ENCODE measurements at places on chromosomes 4 and X.

DNA sequence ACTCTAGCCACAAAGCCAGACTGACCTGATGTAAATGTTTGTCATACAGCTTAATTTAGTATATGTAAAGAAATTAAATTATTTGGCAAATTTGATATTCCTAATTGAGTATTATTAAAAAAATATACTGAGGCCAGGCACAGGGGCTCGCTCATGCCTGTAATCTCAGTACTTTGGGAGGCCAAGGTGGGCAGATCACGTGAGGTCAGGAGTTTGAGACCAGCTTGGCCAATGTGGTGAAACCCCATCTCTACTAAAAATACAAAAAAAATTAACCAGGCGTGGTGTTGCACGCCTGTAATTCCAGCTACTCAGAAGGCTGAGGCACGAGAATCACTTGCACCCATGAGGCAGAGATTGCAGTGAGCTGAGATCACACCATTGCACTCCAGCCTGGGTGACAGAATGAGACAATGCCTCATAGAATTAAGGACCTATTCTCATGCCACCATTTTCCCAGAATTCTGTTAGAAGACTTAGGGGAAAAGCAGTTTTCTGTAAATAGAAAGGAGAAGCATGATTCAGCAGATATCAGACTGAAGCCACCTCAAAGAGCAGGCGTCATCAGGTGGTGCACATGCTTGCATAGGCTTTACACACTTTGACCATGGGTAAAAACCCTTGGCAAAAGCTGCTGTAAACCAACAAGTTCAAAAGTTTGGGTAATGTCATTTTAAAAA, 6.1 kb downstream of the UBQLN2 start:
- DNase-seq, result no peak

DNA sequence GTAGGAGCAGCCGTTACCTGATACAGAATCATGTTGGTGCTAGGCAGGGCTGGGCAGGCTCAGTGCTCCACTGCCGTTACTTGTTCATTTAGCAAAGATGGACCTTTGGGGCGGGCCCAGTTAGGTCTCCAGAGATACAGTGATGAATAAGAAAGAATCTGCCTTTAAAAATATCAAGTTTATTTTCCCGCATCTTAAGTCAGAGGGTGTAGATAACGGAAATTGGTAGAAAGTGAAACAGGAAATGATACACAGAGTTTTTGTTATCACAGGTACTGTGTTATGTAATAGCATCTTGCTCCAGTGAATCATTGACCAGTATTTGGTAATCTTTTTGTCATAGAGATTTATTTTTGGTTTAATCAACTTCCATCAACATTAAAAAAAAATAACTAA, 5.5 kb downstream of the TMEM131L start:
- no peak for DNase-seq

- no peak for DNase-seq
Measured at GRCh38 chr4:176959980-176960379, 167.3 kb upstream of the VEGFC start.

DNA sequence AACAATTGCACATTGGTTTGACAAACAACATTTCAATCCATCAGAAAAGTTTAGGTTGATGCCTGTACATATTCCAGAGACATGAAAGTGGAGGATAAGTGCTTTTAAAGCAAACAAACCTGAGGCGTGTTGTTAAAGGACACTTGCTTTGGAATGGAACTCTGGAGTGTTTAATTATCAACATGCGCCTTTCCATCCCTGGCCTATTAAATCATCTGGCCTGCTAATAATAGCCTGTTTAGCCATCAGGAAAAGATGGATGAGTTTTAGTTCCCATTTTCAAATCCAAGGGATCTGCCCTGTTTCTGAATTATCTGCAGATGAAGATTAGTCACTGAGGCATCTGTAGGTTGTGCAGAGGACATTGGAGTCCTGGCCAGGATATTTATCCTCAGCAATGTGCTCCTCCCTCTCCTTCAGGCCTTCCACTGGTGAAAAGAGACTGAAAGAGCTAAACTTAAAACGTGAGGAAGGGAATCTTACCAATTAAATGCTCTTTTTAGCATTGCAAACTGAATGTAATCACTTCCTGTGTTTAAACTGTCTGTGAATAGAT, 388.9 kb downstream of the PPARGC1A start:
- DNase-seq, result no peak

GRCh38 chr4:109848501-109848900, 594 bp downstream of the LRIT3 start:
- no peak for DNase-seq

GRCh38 chrX:129667412-129667811, 12.7 kb upstream of the APLN start:
- DNase-seq, result no peak

DNA sequence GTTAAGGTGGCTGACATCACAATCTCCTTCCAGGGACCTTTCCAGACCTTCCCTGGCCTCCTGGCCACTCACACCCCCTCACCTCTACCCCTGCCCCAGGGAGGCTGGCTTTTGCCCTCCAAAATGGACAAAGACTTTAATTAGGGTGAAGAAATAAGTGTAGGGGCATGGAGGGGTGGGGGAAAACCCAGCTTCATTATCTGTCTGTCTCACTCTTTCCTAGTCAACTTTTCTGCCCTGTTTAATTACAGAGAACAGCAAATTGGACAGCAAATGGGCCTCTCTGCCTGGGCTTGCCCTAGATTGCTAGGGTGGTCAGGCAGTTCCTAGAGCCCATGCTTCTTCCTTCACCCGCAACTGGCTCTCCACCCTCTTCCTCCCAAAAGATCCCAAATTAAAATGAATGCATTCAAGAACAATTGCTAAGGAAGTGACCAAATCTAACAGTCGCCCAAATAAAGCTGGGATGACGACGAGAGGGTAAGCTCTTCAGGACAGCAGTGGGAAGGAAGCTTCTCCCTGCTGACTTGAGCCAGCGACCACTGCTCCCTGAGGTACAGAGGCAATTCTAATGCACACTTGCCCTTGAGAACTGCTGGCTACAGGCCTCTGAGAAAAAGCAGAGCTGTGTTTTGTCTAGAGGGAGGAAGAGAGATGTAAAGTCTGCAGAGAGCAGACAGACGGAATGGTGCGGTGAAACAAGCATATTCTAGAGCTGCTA, 12.4 kb downstream of the RAI2 start:
- no peak for DNase-seq

DNA sequence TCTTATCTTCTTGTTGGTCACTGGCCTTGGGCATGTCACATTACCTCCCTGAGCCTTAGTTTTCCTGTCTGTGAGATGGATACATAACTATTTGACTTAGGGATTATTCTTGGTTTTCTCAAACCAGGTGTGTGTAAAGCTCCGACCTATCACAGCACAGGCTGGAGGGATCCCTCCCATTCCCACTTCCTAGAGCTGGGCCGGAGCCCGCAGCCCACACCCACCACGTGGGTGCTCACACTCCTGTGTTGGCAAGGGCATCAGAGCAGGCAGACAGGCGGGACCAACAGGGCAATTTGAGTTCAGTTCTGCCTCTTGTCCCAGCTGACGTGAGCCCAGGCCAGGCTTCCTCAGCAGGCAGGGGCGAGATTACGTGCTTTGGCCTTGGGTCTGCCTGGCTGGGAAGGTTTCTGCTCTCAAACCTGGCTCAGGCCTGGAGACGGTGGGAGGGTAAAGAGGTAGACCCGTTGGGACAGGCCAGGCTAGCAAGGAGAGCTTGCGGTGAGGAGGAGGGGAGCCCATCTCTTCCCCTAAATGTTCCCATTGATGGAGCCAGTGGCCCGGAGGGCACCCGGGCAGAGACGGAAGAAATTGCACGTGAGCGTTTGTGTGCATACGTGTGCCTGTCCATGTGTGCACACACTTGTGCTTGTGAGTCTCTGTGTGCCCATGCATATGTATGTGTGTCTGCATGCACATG, 734 bp upstream of the SH3TC1 start:
- DNase-seq, result no peak

GRCh38 chr4:136355970-136356369, 1176.3 kb downstream of the PCDH18 start:
- no peak for DNase-seq

DNA sequence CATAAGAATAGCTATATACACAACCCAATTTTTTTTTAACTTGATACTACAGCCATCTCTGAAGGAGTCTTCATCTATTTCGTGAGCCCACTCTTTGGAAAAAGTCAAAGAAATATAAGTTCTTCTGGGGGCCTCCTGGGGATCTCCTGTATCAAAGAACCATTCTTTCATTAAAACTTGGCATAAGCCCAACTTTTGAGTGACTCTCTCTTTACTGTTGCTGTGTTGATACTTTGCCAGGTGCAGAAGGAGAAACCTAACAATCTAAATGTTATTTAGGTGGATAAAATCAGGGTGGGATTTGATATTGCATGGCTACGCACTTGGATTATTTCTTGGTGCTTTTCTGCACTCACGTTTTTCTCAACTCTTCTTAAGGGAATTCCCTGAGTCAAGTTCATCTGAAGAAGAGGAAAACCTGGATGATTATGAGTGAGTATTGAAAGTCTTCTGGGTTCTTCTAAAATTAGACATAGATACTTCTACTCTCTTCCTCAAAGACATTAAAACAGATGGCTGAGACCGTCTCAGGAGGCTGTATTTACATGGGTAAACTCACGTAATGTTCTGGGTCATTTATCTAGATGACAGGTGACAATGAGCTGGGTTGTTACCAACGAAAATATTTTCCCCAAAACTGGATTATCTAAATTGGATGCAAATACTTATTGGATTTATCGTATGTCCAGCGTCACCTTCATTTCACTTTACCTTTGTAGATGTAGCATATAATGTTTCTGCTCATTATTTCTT, 25.2 kb downstream of the BMX start:
- DNase-seq, result no peak

DNA sequence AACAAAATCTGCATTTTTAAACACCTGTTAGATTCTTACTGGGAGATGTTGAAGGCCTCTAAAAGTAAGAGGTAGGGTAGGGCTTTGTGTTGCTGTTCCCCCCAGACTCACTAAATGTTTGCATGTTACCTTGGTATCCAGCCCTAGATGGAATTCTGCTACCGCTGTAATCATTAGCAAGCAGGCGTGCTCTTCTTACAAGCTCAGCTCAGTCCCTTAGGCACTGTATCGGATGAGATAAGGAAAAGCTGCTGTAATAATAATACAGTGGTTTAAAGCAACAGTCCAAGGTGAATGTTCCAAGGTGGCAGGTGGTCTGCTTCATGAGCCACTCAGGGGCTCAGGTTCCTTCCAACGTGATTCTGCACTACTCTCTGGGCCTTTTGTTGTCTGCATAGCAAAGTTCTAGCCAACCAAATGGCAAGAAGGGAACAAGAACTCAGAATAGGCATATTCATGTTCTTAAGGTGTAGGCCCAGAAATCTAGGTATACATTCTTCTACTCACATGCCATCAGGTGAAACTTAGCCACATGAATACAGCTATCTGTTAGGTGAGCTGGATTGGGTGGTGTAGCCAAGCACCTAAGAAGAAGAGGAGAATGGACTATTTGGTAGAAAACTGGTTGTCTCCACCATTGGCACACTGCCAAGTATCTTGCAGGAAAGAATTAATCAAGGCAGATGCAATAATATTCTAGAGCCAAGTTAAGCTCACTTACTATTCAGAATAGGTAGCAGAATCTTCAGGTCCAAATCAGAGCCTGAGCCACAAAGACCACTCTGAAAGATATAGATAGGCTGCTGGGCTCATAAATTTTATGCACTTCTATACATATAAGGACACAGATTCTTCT, 46.0 kb downstream of the COQ2 start:
- DNase-seq, result no peak

GRCh38 chrX:153440556-153441135, 5.2 kb downstream of the TREX2 start:
- DNase-seq, result no peak

GRCh38 chr4:183299464-183299863, 20.6 kb downstream of the CLDN22 start:
- DNase-seq, result no peak

DNA sequence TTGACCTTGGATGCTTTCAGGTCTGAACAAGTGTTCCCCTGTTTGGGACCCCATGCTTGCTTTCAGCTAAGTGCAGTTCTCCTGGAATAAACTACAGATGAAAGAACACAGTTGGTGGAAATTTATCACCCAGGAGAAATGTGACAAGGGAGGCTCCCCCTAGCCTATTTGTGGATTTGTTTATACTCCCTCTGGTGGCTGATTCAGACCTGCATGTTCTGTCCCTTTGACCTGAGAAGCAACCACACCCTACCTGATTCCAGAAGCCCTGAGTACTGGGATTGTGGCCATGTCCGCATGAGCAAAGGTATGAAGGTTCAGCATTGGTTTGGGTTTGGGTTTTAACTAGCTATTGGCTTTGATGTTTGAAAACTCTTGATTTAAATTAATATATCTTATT, 440.9 kb downstream of the MID1IP1 start:
- no peak for DNase-seq

GRCh38 chr4:67736262-67736661, 17.9 kb downstream of the GNRHR start:
- DNase-seq, result no peak
